ENCODE measurements at places on chromosomes 6 and 20.

DNA sequence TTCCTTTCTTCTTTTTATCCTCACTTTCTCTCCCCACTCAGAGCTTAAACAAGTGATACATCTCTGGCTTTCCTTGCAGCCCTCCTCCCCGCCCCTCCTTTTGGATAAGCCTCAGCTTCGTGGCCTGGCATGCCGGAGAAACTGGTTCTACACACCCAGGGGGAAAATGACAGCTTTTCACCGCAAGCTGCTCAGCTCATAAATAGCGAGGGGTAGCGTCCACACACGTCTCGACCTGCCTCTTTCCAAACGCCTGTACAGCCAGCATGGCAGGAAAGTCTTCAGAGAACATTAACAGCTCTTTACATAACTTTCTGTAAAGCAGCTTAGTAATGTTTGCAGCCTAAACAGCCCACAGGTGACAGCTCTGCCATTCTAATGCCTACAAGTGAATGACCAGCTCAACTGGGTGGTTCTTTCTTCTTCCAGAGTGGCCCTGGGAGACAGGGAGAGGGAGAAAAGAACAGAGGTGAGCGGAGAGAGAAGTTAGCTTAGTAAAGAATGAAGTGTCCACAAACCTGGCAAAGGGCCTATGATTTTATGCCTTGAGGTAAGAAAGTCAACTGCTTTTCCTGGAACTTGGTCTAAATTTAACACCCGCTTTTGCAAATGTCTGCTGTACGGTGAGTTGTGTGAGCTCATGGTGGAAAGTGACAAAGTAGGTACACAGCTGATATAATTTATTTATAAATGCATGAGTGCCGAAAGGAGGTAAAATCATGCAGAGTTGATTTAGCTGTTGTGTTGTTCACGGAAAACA, 251.5 kb downstream of the TFAP2A start:
- no peak for DNase-seq

- no peak for DNase-seq
Measured at GRCh38 chr20:20139403-20139802, 87.1 kb downstream of the CFAP61 start.

DNA sequence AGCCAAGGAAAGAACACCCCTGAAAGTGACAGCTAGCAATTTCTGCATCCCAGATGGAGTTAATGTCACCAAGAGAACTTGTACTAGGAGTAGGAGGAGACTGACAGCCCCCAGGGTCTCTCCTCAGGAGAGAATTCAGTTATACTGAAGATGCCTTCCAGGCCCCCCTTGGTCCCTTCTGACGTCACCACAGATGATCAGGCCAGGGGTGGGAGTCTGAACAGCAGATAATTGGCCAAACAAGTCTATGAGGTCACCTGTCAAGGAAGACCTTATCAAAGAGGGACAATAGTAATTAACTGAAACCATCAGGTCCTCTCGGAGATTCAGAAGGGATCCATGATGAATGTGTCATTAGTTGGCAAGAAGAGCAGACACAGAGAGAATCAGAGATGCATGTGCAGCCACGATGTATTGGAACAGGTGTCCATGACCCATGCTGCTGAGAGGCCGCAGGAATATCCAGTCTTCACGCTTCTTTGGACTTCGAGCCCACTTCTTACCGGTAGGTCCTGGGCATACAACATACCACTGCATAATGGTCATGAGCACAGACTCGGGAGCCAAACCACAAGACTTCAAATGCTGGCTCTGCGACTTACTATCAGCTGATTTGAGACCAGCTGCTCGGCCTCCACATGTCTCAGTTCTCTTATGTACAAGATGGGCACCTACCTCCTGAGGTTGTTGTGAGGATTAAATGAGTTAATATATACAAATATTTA, 10.2 kb downstream of the TRIM10 start:
- no peak for DNase-seq

DNA sequence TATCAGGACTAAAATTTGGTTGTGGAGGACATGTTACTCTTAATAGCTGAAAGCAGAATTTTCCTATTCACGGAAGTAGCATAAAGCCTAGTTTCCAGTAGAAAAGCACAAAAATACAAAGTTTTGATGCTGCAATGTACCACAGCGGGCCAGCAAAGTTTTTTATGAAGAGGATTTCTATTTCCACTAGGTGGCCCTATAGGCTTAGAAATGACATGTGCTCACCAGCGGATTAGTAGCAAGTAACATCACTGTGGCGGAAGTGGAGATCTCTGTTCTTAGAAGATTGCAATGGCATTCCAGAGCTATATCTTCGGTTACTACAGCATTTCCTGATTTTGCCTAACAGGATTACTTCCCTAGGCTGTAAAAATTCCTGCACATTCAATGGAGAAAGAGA, 1219.0 kb upstream of the EYS start:
- no peak for DNase-seq

GRCh38 chr6:111623046-111623718, 17.5 kb upstream of the TRAF3IP2 start:
- no peak for DNase-seq

GRCh38 chr6:44260011-44260410, 2.7 kb upstream of the SLC35B2 start:
- DNase-seq: no peak

Measured in dorsolateral prefrontal cortex (tissue), 122 donors.